ENCODE measurements at places on chromosomes 11 and 22.
A peak's percentile ranks its signal among the peaks of the same experiment; 100 is the strongest.

- no peaks in the 10 kb centered on the region for H3K27me3 ChIP-seq
- H3K27ac ChIP-seq: no peak overlapping the region
- no peak for DNase-seq
- peaks cover 16% of the 10 kb centered on the region for H3K4me1 ChIP-seq
Measured at GRCh38 chr11:14541192-14541947, 21.2 kb upstream of the PSMA1 start.

- no peaks in the 10 kb centered on the region for H3K4me1 ChIP-seq
- H3K27ac ChIP-seq: no peak overlapping the region
- no peaks in the 10 kb centered on the region for H3K36me3 ChIP-seq
- H3K27me3 ChIP-seq: no peaks in the 10 kb centered on the region
Measured at GRCh38 chr11:104442321-104442720, 278.4 kb upstream of the PDGFD start.

DNA sequence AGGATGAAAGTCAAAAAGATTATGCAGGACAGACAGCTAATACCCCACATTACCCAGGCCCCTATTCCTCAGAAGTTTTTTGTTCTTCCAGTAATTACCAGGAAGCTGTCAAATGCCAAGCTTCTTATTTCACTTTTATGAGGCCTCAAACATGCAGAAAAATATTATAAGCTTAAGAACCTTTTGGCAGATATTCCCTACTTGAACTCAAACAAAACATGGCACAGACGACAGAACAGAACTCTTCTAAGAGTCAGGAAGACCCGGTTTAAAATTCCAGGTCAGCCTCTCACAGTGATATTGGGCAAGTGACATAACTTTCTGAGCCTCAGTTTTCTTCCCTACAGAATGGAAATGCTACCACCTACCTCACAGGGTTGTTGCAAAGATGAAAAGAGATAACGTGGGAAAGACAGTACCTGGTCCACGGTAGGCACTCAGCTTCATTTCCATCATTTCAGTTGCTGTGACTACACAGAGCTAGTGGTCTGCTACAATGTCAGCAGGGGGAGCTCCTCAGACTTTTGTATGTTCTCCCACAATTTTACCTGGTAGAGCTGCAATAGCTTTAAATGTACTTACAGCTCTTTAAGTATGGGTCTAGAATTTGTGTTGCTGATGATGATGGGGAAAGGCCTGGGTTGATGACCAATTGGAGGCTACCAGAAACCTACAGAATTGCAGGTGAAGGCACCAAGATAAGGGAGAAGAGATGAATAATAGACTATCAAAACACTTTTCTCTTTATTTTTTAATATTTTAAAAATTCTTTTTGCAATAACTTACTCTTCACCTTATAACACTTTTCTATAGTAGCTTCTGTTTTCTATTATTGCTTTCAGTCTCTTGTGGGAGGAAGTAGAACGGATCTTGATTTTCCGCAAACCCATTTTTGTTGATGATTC lies 98.3 kb upstream of the CHRM4 start:
- H3K27ac ChIP-seq: no peak overlapping the region
- no peak overlapping the region for H3K4me3 ChIP-seq
- H3K36me3 ChIP-seq: peaks cover 22% of the 10 kb centered on the region
- peak; percentile 22 for DNase-seq

DNA sequence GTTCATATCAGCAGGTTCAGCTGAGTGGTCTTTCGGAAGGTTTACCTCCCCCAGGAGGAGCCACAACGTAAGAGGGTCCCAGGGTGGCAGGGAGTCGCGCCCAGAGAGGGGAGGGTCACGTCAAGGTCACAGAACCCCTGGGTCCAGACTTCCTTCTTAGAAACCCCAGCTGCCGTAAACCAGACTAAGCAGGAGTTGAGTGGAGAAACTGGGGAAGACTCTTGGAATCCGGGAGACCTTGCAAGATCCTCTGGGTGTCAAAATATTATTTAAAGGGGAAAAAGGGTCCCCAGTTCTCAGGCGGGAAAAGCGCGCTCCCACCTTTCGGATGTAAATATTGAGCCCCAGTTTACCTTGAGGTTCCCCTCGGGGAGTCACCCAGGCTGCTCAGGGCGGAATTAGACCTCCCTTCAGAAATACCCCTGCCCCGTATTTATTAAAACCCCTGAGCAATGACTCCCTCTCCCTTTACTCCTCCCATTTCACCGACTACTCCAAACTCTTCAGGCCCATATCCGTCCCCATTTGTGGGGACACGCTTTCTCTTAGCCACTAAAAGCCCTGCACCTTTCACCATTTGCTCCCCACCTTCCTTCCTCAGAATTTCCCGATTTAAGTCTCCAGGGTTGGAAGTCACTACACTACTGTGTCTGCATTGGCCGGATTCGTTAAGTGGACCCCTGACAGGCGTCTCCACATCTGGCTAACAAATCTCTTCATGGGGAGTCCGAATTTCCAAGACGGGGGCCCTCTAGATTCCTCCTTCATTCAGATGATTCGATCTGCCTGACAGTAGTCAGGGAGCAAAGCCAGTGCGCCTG lies 4.2 kb downstream of the SLC17A6 start:
- H3K4me1 ChIP-seq: peaks cover 16% of the 10 kb centered on the region
- no peak overlapping the region for H3K27ac ChIP-seq
- H3K4me3 ChIP-seq: no peak overlapping the region
- DNase-seq: no peak

GRCh38 chr22:20026204-20026908 lies 5.4 kb downstream of the TANGO2 start:
- H3K36me3 ChIP-seq: no peaks in the 10 kb centered on the region
- peaks cover 14% of the 10 kb centered on the region for H3K4me1 ChIP-seq
- no peak overlapping the region for H3K27ac ChIP-seq
- peaks cover 11% of the 10 kb centered on the region for H3K27me3 ChIP-seq
- no peak for DNase-seq

DNA sequence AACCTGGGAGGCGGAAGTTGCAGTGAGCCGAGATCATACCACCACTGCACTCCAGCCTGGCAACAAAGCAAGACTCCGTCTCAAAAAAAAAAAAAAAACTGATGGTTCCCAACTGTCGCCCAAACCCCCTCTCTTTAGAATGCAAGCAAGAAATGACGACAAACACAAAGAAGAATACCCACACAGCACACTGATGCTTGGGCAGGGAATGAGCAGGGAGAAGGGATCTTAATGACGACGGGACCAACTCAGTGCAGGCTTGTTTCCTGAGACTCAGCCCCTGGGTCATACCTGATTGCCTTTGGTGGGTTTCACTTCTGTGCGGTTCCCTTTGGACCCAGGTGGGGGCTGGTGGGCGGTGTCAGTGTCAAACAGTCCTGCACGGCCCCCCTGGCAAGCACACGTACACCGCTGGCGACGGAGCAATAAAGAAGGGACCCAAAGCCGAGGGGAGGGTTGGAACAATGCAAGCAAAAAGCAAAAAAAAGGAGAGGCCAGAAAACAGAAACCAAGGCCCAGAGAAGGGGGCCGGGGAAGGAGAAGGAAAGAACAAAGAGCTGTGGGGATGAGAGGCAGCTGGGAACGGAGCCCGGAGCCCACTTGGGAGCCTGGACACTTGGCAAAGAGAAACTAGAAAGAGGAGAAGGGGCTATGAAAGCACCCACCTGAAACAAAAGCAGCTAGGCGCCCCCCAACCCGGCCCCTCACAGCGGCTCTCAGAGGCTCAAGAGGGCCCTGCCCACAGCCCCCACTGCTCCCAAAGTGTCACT lies 99.6 kb downstream of the CELSR1 start:
- peak overlapping the region; percentile 29 for H3K27ac ChIP-seq
- no peak for DNase-seq
- peak overlapping the region; percentile 37 for H3K4me3 ChIP-seq
- peaks cover 4% of the 10 kb centered on the region for H3K36me3 ChIP-seq
- H3K4me1 ChIP-seq: peaks cover 19% of the 10 kb centered on the region
- H3K27me3 ChIP-seq: peaks cover 4% of the 10 kb centered on the region

DNA sequence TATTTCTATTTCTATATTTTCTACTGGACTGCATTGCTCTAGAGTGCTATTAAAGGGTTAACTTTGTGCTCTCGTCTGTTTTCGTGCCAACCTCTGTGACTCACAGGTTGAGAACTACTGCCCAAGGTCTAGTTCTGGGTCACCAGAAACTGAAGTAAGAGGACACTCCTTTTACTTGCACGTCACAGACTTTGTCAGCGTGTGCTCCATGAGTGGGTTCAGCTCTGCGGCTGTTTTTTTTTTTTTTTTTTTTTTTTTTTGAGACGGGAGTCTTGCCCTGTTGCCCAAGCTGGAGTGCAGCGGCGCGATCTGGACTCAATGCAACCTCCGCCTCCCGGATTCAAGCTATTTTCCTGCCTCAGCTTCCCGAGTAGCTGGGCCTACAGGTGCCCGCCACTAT lies 49.8 kb downstream of the CLMP start:
- H3K27ac ChIP-seq: peak overlapping the region; percentile 79
- H3K27me3 ChIP-seq: peaks cover 3% of the 10 kb centered on the region
- peaks cover 12% of the 10 kb centered on the region for H3K36me3 ChIP-seq
- DNase-seq: no peak

DNA sequence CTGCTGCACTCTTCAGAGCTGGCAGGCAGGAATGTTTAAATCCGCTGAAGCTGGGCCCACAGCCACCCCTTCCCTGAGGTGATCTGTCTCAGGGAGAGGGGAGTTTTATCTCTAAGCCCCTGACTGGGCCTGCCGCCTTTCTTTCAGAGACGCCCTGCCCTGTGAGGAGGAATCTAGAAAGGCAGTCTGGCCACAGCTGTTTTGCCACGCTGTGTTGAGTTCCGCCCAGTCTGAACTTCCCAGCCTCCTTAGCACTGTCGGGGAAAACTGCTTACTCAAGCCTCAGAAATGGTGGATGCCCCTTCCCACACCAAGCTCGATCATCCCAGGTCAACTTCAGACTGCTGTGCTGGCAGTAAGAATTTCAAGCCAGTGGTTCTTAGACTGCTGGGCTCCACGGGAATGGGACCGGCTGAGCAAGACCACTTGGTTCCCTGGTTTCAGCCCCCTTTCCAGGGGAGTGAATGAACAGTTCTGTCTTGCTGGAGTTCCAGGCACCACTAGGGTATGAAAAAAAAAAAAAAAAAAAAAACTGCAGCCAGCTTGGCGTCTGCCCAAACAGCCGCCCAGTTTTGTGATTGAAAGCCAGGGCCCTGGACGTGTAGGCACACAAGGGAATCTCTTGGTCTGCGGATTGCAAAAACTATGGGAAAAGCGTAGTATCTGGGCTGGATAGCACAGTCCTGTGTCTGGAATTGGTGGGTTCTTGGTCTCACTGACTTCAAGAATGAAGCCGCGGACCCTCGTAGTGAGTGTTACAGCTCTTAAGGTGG lies 127.4 kb downstream of the SPON1 start:
- peak overlapping the region; percentile 88 for H3K27ac ChIP-seq
- H3K4me1 ChIP-seq: peaks cover 14% of the 10 kb centered on the region
- DNase-seq: no peak
- H3K36me3 ChIP-seq: peaks cover 55% of the 10 kb centered on the region
- no peak overlapping the region for H3K4me3 ChIP-seq

DNA sequence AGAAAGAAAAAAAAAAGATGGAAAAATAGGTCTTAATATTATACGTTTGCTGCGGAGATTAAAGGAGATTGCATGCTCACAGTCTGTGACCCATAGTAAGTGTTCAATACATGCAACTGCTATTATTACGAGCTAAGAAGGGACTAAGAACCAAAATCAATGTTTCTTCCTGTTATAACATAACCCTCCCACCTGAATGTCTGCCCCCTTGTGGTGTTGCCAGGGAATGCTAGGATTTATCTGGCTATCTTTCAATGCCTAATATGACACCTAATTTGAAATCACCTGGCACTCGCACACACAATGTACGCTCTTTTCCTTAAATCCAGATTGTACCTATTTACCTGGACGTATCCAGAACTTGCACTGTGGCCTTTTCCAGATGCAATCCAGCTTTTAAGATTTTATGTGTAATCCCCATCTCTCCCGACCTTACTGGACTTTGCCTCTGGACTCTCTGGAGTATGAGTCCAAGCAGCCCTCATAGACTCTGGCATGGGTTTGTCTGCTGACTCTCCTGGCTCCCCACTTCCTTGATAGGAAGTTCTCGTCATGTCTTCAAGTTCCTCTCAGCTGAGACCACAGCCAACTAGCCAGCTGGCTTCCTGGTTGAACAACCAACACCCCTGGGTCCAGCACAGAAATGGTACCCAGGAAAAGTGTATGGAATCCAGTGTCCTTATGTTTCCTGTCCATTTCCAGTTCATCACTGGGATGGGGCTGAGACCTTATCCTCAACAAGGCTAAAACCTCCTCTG lies 151.5 kb downstream of the CCDC34 start:
- peaks cover 47% of the 10 kb centered on the region for H3K36me3 ChIP-seq
- DNase-seq: no peak
- peak overlapping the region; percentile 38 for H3K27ac ChIP-seq
- no peak overlapping the region for H3K4me3 ChIP-seq
- peaks cover 54% of the 10 kb centered on the region for H3K4me1 ChIP-seq
- no peaks in the 10 kb centered on the region for H3K27me3 ChIP-seq

DNA sequence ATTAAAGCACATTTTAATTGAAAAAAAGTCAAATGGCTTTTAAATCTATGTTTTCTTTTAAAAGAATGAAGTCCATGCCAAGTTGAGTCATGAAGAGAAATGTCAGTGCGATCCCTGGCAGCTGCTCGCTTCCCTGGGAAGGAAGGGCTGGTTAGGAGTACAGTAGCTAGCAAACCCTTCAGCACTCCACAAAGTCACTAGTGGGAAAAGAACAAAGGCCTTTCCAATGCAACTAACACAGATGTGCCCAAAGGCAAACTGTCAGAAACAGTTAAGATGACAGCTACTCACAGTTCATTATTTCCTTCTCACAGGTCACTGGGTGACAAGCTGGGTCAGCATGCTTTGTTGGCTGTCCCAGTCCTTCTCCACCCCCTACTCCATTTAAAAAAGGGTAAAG lies 308.7 kb downstream of the DCDC1 start:
- H3K27me3 ChIP-seq: no peaks in the 10 kb centered on the region
- no peak overlapping the region for H3K27ac ChIP-seq
- no peaks in the 10 kb centered on the region for H3K36me3 ChIP-seq
- no peak for DNase-seq

- no peaks in the 10 kb centered on the region for H3K36me3 ChIP-seq
- no peak overlapping the region for H3K27ac ChIP-seq
- peaks cover 14% of the 10 kb centered on the region for H3K27me3 ChIP-seq
- DNase-seq: no peak
Measured at GRCh38 chr11:2737866-2738265, 38.1 kb upstream of the KCNQ1OT1 start.

- H3K36me3 ChIP-seq: no peaks in the 10 kb centered on the region
- H3K4me1 ChIP-seq: no peaks in the 10 kb centered on the region
- no peak for DNase-seq
- H3K27ac ChIP-seq: no peak overlapping the region
Measured at GRCh38 chr11:118042796-118043195, 34.1 kb upstream of the TMPRSS4 start.

- peaks cover 47% of the 10 kb centered on the region for H3K4me1 ChIP-seq
- peak; percentile 20 for DNase-seq
- peak overlapping the region; percentile 47 for H3K4me3 ChIP-seq
Measured at GRCh38 chr11:48169717-48170116, 46.9 kb upstream of the OR4B1 start.
